Activated naive CD8-positive, alpha-beta T cell treated with anti-CD3 and anti-CD28 coated beads, Interleukin-2, amount 50 U/mL, for 16 hours (primary cell): ENCODE measurements at places on chromosomes 3 and 15.

GRCh38 chr3:183295211-183295610 lies 42.2 kb downstream of the B3GNT5 start:
- no peak for DNase-seq

GRCh38 chr3:186141790-186142189 lies 32.9 kb upstream of the ETV5 start:
- no peak for DNase-seq

GRCh38 chr3:16545413-16546185 lies 32.1 kb upstream of the RFTN1 start:
- no peak for DNase-seq

- DNase-seq: no peak
Measured at GRCh38 chr3:160099834-160100233, 111.2 kb downstream of the IL12A start.

DNA sequence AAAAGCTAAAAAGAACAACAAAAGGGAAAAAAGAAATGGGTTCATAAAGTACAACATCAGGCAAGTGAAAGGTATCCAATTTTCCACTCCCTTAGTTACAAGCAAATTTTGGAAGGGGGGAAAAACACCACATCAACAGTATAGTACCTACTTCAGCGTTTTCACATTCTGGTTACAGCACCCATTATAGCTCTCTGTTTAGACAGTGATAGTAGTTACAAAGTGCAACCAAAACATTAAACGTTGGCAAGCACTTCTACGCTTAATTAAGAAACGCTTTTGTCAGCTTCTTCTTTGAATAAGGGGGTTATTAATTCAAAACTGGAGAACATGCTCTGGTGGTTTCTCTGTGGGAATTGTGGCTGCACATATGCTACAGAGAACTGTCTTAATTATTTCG lies 180.2 kb downstream of the VPS13C start:
- DNase-seq: no peak

GRCh38 chr15:98658831-98659699 lies 10.7 kb downstream of the IGF1R start:
- DNase-seq: no peak

DNA sequence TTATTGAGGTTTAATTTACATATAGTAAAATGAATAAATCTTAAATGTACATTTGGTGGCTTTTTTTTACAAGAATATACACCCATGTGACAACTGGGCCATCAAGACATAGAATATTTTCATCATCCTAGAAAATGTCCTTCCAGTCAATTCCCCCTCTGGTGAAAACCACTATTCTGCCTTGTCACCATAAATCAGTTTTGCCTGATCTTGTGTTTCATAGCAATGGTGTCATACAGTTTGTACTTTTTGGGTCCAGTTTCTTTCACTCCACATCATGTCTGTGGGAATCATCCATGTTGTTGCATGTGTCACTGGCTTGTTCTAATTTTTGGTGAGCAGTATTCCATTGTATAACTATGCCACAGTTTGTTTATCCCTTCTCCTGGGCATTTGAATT lies 133.1 kb downstream of the PDCD6IP start:
- DNase-seq: no peak

DNA sequence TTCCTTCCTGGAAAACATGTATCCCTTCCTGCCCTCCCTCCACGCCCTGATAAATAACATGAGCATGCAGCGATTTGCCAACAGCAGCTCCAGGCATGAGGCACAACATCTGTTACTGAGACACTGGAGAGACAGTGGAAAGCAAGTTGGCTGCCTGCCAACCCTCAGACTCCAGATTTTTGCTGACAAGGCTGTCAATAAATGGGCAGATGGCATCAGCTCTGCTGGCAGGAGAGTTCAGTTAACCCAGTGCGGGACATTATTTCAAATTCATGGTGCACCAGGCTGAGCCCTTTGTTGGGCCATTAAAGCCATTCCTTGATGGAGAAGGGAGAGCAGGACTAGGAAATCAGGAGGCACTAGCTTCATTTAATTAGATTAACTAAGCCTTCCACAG lies 293.3 kb downstream of the MEX3B start:
- no peak for DNase-seq

GRCh38 chr3:121794264-121794983 lies 40.4 kb downstream of the IQCB1 start:
- DNase-seq: no peak

- DNase-seq: no peak
Measured at GRCh38 chr15:50164458-50164857, 17.5 kb upstream of the SLC27A2 start.

DNA sequence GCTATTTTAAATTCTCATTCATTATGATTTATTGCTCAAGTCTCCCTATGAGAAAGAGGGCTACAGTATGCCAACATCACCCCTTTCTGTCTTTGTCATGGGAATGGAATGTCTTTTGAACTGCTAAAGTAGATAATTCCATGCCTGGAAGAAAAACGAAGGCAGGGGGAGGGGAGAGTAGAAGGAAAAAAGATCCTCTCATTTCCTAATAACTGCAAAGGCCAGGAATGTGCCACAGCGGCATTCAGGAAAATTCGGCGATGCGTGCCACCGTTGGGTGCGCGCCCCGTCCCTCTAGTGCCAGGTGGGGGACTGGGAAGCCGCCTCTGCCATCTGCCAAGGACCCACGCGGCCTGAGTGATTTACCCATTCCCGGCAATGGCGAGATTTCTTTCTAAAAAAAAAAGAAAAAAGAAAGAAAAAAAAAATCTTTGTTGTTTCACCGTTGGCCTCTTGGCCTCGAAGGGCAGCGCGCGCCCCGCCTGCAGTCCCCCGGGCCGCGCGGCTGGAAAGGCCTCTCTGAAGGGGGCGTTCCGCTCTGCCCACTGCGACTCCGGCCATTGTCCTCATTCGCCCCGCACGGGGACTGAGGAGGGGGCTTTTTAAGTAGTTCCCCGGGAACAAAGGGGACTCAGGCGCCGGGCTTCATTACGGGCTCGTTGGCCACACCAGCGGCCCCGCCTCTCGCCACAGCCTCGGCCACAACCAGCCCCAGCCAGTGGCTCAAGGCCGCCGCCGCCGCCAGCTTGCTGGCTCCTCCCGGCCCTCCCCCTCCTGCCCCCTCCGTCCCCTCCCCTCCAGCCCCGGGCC lies 54.5 kb downstream of the CPN2 start:
- DNase-seq: no peak

- DNase-seq: no peak
Measured at GRCh38 chr3:113167825-113168801, 43.2 kb upstream of the BOC start.

DNA sequence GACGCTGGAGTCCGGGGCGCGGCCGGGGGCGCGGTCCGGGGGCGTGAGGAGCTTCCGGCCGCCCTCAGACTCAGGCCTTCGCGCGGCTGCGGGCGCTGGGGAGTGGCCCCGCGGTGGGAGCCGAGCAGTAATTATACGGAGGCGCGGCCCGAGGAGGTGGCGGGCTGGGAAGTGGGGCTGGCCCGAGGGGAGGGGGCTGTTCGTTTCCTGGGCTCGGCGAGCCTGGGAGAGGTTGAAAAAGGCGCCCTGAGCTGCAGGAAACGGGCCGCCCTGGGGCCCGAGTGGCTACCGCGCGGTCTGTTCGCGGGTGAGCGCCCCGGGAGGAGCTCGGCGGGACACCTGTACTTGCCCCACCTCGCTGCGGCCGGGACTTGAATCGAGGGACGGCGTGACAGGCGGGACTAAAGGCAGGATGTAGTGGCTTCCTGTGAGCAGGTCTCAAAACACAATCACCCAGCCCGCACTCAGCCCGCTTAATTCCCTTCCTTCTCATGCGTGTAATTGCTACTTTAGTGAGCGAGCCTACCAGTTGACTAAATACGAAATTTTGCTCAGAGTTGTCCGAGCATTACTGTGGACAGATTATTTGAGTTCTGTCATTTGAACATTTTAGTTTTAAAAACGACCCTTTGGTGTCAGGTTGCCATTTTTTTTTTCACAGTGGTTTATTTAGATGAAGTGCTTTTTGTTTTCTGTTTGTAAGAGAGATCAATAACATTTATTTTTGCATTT lies 860 bp downstream of the RASA2 start:
- DNase-seq: peak; percentile 62

GRCh38 chr15:71715914-71716313 lies 94.4 kb upstream of the NR2E3 start:
- no peak for DNase-seq

GRCh38 chr3:66991459-66991858 lies 6.6 kb upstream of the KBTBD8 start:
- DNase-seq: no peak

- DNase-seq: no peak
Measured at GRCh38 chr3:160065282-160065681, 76.6 kb downstream of the IL12A start.

DNA sequence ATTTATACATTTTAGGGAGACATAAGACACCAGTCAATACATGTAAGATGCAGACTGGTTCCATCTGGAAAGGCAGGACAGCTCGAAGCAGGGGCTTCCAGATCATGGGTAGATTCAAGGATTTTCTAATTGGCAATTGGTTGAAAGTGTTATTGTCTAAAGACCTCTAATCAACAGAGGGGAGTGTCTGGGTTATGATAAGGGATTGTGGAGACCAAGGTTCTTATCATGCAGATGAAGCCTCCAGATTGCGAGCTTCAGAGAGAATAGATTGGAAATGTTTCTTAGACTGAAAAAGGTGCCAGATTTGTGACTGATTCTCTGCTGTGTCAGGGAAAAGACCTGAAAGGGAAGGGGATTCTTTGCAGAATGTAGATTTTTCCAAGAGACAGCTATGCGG lies 15.1 kb downstream of the TM2D3 start:
- DNase-seq: no peak

GRCh38 chr3:183975981-183976662 lies 41.6 kb downstream of the ABCC5 start:
- no peak for DNase-seq

DNA sequence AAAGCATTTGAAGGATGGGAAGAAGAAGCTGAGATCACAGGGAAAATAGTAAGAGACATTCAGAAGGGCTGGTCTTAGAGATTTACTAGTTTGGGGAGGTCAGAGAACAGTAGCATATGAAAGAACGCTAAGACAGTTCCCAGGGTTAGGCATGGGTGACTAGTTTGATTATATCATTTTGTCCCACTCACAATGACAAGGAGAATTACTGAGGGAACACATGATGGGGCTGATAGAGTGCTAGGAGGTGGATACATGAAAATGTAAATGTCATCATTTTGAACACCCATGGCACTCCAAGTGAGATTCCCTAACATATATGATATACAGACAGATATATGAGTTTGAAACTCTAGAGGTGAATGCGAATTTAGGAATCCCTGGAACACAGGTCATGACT lies 9.3 kb upstream of the TARS3 start:
- DNase-seq: no peak

GRCh38 chr15:85691350-85692240 lies 103.1 kb downstream of the KLHL25 start:
- no peak for DNase-seq

- DNase-seq: no peak
Measured at GRCh38 chr3:74000725-74001124, 376.0 kb upstream of the PDZRN3 start.

- no peak for DNase-seq
Measured at GRCh38 chr3:120092474-120092873, 1.8 kb downstream of the GSK3B start.

DNA sequence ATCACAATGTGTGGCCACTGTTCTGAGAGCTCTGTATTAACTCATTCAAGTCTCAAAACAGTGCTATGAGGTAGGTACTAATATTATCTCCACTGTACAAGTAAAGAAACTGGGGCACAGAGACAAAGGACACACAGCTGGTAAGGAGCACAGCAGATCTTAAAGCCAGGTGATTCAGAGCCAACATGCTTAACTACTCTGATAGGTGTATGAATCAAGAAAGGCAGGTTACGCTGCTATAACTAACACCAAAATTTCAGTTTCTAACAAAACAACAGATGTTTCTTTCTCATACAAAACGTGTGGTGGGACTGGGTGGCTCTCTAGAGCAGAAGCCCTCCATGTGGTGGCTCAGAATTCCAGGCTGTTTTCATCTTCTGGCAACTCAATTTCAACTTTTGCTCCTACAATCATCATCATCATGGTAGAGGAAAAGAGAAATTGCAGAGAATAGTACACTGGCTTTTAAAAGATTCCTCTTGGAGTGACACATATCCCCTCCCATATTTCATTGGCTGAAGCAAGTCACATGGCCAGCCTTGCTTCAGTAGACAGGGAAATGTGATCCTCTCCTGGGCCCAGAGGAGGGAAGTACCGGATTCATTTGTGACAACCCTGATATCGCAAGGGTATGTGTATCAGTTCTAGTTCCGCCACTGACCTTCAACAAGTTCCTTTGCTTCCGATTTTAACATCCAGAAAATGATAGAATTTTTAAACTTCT lies 126.2 kb upstream of the PTX3 start:
- no peak for DNase-seq

GRCh38 chr3:143103652-143104051 lies 15.9 kb upstream of the CHST2 start:
- DNase-seq: no peak

DNA sequence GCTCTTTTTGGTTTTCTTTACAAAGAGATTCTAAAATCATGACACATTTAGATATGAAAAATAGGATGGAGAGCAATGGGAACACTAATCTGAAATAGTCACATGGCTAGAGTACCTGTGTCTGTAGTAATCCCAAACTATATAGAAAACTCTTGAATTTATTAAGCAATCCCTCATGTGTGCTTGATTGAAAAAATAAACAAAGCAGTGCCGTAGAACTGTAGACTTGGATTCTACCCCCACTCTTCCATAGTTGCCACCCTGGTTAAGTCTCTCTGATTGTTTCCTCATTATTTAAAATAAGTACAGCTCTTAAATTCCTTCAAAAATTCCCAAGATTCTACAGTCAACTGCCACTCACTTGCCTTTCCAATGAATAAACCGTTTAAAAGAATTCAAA lies 58.9 kb upstream of the ACTC1 start:
- DNase-seq: no peak

DNA sequence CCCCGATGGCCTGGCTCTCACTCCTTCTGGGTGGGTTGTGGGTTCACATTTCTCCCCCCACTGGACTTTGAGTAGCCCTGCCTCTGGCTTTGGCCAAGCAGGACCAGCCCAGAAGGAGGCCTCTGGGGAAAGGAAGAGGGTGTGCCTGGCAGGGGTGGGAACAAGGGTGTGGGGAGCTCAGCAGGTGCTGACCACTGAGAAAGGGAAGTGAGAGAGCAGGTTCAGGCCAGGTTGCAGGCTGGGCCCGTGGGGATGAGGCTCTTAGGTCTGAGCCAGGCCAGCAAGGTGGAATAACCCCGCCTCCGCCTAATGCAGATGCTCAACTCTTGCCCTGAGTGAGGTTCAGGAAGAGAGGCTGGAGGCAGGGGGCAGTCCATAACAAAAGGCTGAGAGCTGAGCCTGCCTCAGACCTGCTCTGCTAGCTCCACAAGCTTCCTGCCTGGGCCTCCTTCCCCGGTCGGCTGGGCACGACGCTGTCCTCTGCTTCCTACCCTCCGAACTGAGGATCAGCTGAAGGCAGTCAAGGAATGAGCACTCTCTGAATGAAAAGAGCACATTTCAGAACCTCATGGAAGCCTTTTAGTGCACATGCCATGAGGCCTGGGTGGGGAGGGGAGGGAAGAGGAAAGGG lies 82.7 kb downstream of the TLE3 start:
- no peak for DNase-seq
